ENCODE measurements at places on chromosomes 1 and 21.

- no peak for DNase-seq
Measured at GRCh38 chr1:112056354-112056753, 66.9 kb upstream of the KCND3 start.

GRCh38 chr1:11985851-11986250 lies 5.6 kb downstream of the MFN2 start:
- DNase-seq, result no peak

DNA sequence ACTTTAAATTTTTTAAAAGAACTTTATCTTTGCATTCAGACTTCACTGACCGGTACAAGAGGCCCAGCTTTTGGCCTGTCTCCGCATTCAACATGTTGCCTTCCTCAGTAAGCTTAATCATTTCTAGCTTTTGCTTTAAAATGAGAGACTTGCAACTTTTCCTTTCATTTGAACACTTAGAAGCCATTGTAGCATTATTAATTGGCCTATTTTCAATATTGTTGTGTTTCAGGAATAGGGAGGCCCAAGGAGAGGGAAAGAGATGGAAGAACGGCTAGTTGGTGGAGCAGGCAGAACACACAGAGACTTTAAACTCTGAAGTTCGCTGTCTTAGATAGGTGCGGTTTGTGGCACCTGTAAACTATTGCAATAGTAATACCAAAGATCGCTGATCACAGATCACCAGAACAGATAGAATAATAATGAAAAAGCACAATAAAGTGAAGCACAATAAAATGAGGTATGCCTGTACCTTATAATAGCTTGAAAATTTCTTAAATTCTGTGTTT lies 31.4 kb downstream of the RABGAP1L start:
- DNase-seq, result no peak

GRCh38 chr1:167991546-167991945 lies 54.7 kb upstream of the MPC2 start:
- no peak for DNase-seq

DNA sequence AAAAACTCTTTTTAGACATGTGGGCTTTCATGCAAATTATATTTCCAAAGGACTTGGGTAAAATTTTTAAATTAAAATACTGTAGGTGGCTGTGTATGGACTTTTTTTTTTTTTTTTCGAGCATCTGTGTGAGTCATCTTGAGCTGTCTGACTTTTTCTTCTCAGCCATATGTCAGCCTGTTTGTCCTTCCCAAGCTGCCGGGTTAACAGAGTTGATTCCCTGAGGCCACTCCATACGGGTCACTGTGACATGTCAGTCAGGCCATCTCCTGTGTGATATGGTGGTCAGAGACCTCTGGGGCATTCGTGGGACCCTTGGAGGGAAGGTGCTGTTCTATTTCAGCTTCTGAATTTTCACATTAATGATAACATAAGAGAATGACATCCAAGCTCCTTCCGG lies 148.3 kb downstream of the KCNJ6 start:
- DNase-seq, result no peak

- DNase-seq, result no peak
Measured at GRCh38 chr1:81982523-81982922, 181.8 kb downstream of the ADGRL2 start.

- DNase-seq, result no peak
Measured at GRCh38 chr1:63327417-63328054, 5.2 kb downstream of the FOXD3 start.

GRCh38 chr1:159879977-159880376 lies 17.5 kb upstream of the VSIG8 start:
- no peak for DNase-seq

GRCh38 chr1:64745986-64746940 lies 1.4 kb downstream of the RAVER2 start:
- no peak for DNase-seq

DNA sequence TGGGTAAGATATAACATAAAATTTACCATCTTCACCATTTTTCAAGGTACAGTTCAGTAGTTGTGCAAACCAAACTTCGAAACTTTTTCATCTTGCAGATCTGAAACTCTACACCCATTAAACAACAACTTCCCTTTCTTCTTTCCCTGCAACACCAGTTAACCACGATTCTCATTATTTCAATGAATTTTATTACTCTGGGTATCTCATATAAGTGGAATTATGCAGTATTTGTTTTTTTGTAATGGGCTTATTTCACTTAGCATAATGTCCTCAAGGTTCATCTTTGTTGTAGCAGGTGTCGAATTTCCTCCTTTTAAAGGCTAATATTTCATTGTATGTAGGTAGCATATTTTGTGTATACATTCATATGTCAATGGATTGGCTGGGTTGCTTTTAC lies 146.1 kb downstream of the SPATA46 start:
- no peak for DNase-seq

DNA sequence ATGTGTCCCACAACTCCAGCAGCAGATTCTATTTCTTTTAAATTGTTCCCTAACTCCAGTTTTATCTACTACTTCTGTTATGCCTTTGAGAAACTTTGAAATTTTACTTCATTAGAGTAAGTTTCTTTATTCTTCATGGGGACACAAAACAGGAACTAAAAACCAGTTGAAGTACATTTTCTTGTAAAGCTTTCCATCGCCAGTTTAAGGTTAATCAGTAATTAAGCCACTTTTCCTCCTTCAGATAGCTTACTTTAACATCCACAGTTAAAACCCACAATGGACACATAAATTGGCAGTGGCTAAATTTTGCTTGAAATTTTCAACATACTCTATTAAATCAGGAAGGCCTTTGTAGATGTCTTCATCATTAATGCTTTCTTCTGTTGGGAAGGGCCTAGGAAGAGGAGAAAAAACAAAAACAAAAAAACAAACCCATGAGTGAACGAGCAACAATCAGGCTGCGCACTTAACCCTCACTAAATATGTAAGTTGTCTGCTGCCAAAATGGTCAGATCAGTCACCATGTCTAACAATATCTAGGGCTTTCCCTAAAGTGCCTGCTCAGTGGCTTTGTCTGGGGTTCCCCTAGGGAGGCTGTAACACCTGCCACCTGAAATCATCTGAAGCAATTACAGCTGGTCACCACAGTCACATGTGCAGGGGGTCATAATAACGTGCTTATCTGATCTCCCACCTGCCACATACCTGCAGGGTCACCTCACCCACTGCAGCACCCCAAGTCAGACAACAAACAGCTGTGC lies 187.9 kb downstream of the VAV3 start:
- DNase-seq, result no peak

GRCh38 chr1:23748016-23748415 lies 4.7 kb downstream of the ELOA start:
- no peak for DNase-seq
